ENCODE measurements at places on chromosomes 5 and 9.

- no peak for DNase-seq
Measured at GRCh38 chr5:58276431-58276830, 183.5 kb downstream of the PLK2 start.

- DNase-seq, result no peak
Measured at GRCh38 chr5:54329731-54330709, 19.6 kb upstream of the ARL15 start.

DNA sequence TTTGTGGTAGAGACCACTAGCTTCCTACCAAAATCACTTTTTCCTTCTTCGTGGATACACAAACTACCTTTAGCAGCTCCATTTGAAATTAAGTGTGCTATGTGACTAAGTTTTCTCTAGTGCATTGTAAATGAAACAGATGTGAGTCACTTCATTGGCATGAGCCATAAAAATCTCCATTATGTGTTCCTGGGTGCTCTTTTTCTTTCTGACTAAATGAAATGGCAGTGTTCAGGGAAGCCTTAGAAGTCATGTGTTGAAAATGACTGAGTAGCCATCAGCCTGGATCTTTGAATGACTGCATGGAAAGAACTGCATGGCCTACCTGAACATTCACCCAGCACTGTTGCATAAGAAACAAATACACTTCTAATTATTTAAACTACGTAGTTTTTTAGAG, 107.9 kb downstream of the NDUFAF2 start:
- DNase-seq, result no peak

DNA sequence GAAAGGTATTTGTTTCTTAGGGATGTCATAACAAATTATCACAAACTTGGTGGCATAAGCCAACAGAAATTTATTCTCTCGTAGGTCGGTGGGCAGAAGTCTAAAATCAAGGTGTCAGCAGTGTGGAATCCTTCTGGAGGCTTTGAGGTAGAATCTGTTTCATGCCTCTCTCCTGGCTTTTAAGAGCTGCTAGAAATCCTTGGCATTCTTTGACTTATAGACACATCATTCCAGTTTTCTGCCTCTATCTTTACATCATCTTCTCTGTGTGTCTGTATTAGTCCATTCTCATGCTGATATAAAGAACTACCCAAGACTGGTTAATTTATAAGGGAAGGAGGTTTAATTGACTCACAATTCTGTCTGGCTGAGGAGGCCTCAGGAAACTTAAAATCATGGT, 488.1 kb upstream of the PAPPA start:
- no peak for DNase-seq

DNA sequence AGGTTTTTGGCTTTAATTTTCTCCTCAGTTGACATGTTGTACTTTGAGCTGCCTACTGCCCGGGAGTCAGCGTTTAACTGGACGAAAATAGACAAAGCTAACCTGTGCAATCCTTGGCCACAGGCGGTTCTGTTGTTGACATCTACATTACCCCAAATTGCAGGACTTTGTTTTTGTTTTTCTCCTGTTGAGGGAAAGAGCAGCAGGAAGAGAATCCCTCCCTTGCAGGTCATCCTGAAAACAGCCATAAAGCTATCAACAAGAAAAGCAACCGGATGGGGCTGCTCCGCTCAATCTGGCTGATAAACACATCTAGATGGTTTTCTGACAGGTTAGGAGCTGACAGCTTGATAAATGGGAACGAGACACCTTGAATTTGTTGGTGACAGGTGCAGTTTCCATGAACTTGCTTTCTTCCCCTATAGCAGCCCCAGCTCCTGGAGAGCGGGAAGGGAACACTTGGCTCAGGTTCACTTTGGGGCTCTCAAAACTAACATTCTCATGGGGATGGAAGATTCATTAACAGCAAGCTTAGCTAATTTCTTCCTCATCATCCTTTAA, 331.5 kb downstream of the SLIT3 start:
- DNase-seq, result no peak

DNA sequence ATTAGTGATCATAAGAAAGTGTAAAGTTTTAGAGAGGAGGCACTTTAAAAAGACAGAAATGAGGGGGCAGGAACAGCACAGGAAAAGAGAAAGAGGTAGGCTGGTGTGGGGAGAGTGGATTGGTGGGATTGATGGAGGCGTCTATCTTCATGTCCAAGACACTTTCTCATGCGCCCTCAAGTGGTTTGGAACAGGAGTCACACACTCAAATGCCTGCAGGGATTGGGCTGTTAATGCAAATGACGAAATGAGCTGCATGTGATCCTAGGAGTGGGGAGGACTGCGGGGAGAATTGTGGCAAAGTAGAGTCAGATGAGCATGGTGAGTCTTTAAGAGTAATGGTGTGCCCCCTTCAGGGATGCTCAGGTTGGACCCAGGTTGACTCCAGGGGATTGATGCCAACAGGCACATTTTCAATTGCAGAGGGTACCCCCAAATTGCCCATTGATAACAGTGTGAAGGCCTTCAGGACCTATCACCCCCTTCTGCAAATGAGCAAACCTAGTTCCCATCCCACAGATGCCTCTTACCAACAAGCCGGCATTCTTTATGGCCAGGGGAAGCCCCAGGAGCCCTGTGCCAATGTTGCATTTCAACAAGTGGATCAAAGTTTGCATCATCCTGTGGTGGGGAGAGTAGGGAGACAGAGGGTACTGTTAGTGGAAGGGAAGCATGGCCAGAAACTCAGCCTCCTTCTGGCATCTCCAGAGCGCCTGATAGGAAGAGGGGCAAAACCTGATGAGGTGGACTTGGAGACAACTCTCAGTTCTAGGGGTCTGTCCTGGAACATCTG, 5.3 kb downstream of the SLC36A3 start:
- DNase-seq, result no peak

DNA sequence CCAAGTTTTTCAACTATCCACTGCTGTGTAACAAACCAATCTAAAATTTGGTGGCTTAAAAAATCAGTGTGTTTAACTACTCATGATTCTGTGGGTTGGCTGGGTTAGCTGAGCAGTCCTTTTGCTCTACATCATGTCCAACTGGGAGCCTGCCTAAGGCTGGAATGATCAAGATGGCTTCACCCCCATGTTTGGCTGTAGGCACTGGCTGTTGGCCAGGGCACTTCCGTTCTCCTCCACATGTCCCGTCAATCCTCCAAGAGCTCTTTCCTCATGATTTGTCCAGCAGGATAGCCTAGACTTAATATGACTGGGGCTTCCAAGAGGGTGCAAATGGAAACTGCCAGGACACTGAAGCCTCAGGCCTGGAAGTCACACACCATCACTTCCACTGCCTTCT, 17.0 kb upstream of the TSSK1B start:
- no peak for DNase-seq
